Kidney (tissue), 22 donors: ENCODE measurements at places on chromosomes 3 and 15. TPM values are rescaled to one million over a fixed set of nuclear protein-coding genes. Genes with fewer than 3 reads are reported as not detected.
A peak's percentile ranks its signal among the peaks of the same experiment; 100 is the strongest.

DNA sequence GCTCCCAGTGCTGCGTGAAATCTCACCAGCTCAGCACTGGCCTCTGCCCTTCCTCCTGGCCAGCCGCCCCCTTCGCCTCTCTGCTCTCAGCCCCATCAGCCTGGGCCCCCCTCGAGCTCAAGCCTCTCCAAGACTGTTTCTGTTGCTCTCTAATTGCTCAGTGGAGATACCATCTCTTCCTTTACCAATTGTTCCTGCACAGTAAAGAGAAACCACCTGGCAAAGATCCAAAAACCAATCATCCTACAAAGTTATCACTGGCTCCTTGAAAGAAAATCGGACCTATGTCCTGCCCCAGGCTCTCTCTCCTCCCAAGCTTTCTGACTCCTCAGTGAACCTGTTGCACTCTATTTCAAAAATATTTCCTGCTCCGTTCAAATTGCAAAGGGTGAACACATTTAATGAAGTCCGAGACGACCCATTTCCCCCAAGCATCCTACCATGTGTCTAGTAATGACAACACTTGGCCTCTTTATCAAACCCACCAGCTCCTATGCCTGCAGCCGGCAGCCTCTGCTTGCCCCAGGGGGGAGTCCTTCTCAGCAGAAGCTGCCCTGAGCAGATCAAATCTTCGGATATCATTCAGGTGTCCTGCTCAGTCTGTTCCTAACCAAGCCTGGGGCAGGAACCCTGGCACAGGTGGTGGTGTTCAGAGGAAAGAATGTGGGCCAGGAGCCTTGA lies 53.7 kb upstream of the FAM174B start:
- no peak for DNase-seq

DNA sequence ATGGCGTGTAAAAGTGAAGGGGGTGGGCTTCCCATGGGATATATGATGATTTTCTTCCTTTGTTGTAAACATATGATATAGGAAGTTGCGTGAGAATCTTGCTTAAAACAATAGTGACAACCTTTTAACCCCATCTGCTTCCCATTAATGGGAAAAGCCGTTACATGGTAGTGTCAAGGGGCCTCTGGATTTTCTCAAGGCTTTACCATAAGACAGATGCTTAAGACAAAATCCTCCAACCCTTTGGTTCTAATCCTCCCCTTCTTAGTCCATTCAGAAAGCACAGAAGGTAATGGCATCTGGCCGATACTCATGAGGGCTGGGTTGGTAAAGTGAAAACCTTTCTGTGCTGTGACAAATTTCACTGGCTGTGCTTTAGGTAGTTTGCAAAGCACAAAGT lies 25.0 kb downstream of the DPH3 start:
- DNase-seq, result no peak

Gene HPS3
- 29.4 TPM for total RNA-seq

Gene APH1B
- total RNA-seq, result 22.4 TPM

Gene NBEAL2
- total RNA-seq, result 82.8 TPM

DNA sequence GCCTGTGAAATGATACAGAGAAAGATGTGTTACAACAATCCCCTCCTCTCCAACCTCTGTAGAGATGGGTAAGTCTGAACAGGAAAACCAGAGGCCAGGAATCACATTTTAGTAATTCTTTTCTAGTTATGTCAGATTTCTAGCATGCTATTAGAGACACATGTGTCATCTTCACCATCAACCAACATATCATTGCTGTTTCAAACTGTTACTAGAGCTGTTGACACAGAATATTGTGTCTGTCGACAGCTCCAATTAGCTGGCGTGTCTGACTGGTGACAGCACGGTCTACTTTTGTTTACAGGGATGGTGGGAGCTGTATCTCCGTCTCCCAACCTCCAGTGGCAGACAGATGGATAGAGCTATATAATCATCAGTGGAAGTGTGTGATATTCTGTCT lies 393.2 kb downstream of the SOX2 start:
- DNase-seq, result no peak

GRCh38 chr3:100613721-100614390 lies 4.5 kb downstream of the ADGRG7 start:
- DNase-seq, result no peak

Gene UTS2B
- total RNA-seq, result 0.41 TPM

DNA sequence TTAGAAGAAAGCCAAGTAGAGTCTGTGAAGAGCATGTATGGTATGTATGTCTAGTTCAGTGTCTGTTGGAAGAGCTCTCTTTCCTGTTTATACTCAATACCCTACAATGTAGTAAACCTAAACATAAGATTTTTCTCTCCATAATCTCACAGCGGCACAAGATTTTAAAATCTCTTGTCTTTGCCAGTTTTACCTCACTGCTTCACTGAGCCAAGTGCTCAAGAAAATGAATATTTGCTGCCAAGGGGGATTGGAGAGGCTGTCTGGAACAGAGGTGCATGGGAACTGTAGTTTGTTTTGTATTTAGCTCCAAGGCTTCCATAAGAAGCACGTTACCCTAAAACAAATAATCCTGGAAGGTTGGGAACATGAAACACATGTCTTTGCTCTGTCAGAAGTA lies 49.5 kb upstream of the FHIT start:
- no peak for DNase-seq

GRCh38 chr3:144643771-144644198 lies 672.2 kb downstream of the DIPK2A start:
- DNase-seq, result peak; percentile 39

DNA sequence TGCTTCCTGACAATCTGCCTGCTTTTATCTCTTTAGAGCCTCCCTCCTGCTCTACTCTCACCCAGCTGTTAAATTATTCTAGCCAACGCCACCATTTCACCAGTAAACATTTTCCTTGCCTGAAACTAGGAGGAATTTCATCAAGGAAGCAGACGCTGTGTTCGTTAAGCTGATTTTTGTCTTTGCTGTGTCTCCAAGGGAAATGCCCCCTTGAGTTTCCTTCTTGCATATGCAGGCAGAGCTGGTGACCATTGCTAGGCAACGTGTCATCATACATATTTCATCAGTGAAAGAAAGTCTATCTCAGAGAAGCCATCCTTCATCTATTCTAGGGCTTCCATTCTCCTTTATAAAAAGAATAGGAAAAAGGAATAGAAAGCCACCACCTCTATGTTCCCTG lies 87.0 kb upstream of the ST8SIA2 start:
- peak; percentile 33 for DNase-seq

DNA sequence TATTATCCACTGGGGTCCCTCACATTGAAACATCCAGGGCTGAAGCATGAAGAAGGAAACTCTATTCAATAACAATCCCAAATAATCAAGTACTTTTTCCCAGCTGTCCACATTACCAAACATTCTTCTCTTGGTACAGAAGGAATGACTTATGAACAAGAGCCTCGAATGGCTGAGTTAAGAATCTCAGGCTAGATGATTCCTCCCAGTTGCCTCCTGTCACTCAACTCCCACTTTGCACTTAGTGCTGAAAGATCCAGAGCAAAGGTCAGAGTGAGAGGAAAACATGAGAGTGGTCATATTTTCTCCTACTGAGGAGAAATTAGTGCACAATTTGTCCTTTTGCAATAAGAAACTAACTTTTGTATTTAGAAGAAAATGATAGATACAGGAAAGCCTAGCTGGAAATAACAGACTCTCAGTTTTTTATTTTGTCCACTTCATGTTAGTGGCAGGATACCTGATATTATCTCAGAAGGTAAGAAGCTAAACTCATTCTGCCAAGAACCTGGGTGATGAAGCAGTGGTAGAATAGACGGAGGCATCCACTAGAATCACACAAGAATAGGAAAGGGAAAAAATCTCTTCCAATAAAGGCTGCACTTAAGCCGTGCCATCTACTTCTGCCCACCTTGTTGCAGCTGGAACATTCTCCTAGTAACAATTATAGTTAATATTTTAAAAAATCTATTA lies 46.2 kb downstream of the GADL1 start:
- DNase-seq, result no peak

DNA sequence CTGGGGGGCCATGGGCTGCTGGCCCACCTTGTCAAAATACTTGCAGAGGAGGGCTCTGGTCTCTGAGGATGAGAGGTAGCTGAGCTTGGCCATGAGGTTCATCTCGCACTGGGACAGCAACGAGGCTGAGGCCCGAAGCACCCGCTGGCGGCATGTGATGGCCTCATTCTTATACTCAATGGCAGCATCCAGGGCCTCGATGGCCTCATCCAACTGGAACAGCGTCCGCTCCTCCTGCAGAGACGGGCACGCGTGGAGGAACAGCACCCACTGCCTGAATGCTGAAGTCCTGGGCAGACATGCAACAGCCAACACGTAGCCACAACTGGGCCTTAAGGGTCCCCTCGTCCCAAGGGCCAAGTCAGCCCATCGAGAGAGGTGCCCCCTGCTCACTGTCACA lies 25.0 kb downstream of the KIF7 start:
- no peak for DNase-seq

Gene CCDC54
- total RNA-seq, result not detected

DNA sequence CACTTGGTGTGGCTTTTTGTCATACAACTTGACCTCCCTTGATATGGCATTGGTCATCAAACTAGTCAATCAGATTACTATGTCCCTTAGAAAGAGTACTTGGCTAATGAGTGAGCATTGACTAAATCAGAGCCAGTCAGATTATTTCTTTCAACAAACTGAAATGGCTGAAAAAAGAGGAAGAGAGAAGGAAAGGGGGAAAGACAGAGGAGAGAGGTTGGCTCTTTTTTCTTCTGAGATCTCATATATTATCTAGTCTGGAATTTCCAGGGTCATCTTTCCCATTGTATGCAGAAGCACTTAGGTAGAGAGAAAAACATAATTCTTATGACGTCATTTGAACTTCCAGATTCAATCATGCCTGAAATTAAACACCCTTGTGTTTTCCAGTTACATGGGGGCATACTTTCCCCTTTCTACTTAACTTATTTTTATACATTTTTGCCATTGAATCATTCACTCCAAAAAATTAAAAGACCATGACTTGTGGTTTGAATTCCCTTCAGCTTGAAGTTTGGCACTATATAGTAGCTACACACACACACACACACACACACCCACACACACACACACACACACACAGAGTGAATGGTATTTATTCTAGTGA lies 387.8 kb downstream of the LSAMP start:
- no peak for DNase-seq
